ENCODE measurements at places on chromosomes 6 and 20.
A peak's percentile ranks its signal among the peaks of the same experiment; 100 is the strongest.

DNA sequence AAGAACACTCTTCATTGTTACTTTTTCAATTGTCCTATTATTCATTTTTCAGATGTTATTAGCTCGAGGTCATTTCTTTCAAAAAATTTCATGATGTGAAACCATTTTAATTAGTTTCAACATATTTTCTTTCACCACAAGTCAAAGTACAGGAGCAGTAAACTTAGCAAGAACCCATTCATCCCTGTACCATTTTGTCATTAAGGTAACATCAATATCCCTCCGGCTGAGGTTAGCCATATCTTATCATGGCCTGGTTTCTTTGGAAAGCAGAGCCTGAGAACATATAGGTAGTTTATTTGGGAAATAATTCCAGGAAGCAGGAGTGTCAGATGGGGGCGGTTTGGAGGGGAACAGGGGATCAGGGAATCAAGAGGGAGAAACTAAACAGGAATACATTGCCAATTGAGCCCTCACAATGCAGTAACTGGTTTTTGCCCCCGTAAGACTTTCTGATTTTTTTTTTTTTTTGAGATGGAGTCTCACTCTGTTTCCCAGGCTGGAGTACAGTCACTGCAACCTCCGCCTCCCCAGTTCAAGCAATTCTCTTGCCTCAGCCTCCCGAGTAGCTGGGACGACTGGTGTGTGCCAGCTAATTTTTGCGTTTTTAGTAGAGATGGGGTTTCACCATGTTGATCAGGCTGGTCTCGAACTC lies 83.7 kb downstream of the MKKS start:
- DNase-seq: no peak

GRCh38 chr20:17610566-17611289 lies 40.9 kb downstream of the DSTN start:
- DNase-seq: peak; percentile 48

- DNase-seq: no peak
Measured at GRCh38 chr6:16238963-16239797, 793 bp downstream of the GMPR start.

- DNase-seq: no peak
Measured at GRCh38 chr6:12421596-12421995, 131.4 kb downstream of the EDN1 start.

DNA sequence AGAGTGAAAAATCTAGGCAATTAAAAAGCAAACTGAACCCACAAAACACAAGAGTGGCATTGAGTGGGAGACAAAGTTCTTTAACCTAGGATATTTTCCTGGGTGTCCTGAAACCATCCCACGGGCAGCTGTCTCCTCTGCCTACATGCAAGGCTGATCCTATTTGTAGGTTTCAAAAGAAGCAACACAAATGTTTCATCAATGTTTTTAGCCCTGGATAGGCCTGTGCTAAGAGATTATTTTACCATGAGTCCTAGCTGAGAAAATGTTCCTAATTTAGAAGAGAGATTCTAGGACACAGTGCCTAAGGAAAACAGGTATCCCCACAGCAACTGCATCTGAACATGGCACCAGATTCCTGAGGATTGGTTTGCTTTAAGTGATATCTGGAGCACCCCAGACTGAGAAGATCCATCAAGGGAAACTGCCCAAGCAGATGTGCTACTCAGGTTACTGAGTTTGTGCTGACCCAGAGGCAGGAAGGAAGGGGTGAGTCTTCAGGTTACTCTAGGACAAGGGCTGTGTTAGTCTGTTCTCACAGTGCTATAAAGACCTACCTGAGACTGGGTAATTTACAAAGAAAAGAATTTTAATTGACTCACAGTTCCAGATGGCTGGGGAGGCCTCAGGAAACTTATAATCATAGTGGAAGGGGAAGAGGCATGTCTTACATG lies 111.6 kb upstream of the UST start:
- no peak for DNase-seq

DNA sequence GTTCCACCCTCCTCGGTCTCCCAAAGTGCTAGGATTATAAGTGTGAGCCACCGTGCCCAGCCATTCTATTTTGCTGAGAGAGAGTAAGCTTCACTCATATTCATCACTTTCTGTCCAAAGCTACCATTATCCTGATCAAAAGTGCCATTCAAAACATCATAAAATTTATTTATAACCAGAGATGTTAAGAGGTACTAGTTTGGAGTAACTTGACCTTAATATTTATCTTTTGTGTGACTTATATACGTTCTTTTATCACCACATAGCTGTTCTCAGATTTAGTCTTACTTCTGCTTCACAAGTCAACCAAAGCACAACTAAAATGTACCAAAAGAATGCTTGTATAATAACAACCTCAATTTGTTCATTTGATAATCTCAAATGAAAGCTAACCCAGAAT lies 18.1 kb downstream of the AKIRIN2 start:
- DNase-seq: no peak

- DNase-seq: no peak
Measured at GRCh38 chr6:49849213-49849907, 17.0 kb downstream of the CRISP1 start.

DNA sequence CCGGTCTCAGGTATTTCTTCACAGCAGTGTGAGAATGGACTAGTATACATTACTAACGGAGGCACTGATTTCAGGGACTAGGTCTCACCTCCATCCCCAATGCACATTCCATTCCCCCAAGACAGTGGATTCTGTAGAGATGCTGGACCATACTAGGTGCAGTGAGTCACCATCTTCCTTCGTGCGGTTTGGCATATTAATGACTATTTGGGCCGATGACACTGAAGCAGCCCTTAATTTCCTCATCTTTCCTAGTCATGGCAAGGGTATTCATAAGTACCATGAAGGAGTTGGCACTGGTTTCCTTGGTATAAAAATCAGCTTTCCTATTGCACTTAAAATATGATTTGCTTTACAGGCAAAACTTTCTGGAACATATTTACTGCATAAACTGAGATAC lies 121.4 kb upstream of the TRAF3IP2 start:
- DNase-seq: no peak

GRCh38 chr6:135323202-135323668 lies 142.1 kb downstream of the MYB start:
- no peak for DNase-seq

DNA sequence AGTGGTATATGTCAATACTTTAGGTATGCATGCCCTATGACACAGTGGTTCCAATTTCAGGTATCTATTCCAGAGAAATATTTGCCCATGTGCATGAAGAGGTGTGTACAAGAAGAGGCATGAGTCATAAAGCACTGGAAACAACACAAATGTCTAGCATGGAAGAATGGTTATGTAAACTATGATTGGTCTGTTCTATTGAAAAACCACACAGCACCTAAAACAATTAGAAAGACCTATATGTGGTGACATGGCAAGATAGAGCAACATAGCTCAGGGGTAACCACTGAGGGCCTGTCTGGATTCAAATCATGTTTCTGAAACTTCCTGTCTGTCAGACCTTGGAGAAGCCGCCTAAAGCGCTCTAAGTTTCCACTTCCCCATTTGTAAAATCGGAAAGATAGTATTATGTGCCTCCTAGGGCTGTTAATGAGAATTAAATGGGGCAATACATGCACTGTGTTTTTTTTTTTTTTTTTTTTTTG lies 76.0 kb upstream of the SHLD1 start:
- DNase-seq: no peak

GRCh38 chr6:163282672-163283071 lies 131.8 kb upstream of the QKI start:
- DNase-seq: no peak
